Activated T-helper 17 cell treated with anti-CD3 and anti-CD28 coated beads, Interleukin-2, amount 50 U/mL, for 72 hours (primary cell): ENCODE measurements at places on chromosomes 2 and 18. TPM values are rescaled to one million over a fixed set of nuclear protein-coding genes. Genes with fewer than 3 reads are reported as not detected.
A peak's percentile ranks its signal among the peaks of the same experiment; 100 is the strongest.

The OTOS gene
- not detected for total RNA-seq

The PRSS56 gene
- not detected for total RNA-seq

The PROKR1 gene
- total RNA-seq: not detected

DNA sequence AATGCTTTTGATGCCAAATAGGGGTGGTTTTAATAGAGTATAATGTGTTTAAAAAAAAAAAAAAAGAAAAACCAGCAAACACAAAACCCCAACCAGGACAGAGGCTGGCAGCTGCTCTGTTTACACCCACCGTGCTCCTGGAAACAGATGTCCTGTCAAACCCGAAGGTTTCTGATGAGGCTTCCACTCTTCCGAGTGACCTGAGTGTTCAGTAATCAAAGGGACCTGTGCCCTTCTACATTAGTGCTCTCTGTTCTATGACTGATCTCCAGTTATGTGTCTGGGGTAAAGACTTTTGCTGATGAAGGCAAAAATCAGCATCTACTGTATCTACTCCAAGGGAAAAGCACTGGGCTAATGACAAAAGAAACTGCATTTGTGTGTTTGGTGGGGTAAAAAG lies 3.5 kb upstream of the KLHL29 start:
- no peak for ATAC-seq

GRCh38 chr2:180621941-180622918 lies 358.2 kb upstream of the UBE2E3 start:
- no peak for ATAC-seq

- ATAC-seq: no peak
These were observed 396.2 kb downstream of the ARHGAP15 start for GRCh38 chr2:143525402-143525860.

DNA sequence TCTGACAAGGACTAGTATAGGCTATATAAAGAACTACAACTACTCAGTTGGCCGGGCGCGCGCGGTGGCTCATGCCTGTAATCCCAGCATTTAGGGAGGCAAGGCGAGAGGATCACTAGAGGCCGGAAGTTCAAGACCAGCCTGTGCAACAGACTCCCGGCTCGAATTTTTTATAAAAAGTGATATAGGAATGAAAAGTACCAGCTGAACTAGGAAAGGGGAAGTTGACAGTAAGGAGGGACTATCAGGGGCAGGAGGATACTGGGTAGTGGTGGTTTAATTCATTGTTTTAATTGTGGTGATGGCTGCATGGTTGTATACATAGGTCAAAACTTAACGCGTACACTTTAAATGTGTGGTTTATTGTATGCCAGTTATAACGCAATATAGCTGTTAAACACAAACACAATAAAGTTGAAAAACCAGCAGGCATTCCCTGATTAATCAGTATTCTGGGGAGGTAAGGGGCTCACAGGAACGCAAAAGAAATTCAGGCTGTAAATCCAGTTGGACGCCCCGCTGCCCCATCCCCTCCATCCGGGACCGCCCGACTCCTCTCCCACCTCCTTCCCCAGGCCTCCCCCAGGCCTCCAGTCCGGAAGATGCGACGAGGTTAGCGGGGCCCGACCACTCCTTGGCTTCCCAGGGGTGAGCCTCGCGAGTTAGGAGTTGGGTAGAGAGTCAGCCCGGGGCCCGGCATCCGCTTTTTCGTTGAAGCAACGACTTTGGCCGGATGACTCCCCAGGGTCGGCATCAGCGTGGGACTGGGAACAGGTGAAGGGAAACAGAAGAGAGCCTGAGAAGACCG lies 746 bp upstream of the POLR1B start:
- ATAC-seq: peak; percentile 81

GRCh38 chr2:176709149-176709951 lies 440.1 kb downstream of the MTX2 start:
- ATAC-seq: no peak

GRCh38 chr2:204061241-204061640 lies 124.7 kb downstream of the ICOS start:
- ATAC-seq: no peak
